ENCODE measurements at places on chromosomes 12 and 14.

GRCh38 chr12:57637364-57637763 lies 4.4 kb upstream of the B4GALNT1 start:
- no peak for DNase-seq

DNA sequence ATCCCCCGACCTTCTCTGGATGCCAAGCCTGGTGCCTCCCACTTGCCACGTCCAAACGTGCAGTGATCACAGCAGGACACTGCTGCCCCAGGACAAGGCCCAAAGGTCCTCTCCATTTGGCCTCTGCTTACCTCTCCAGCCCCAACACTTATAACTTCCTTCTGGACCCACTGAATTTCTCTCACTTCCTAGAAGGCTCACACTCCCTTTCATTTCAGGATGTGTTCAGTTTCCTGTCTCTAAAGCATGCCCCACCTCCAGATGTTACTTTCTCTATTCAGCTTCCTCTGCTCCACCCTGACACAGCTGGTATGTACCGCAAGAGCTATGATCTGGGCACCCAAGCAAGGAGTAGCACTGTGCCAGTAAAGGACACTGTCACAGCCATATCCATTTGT lies 33.0 kb downstream of the CDKL1 start:
- DNase-seq = no peak

DNA sequence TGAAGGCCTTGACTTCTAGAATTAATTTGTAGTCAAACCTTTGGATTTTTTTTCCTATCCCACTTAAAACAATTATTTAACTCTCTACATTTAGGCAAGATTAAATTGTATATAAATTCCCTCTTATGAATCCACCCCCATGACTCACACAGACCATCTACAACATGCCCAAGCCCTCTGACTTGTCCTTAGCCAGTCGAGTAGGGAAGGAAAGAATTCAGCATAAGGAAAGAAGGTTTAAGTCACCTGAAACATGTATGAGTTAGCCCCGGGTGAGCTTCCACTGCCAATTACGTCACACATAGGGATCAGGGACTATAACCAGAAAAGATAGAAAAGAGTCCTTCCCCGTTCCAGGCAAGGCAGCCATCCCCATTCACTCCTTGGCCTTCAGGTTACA lies 14.9 kb upstream of the RESF1 start:
- DNase-seq = no peak

DNA sequence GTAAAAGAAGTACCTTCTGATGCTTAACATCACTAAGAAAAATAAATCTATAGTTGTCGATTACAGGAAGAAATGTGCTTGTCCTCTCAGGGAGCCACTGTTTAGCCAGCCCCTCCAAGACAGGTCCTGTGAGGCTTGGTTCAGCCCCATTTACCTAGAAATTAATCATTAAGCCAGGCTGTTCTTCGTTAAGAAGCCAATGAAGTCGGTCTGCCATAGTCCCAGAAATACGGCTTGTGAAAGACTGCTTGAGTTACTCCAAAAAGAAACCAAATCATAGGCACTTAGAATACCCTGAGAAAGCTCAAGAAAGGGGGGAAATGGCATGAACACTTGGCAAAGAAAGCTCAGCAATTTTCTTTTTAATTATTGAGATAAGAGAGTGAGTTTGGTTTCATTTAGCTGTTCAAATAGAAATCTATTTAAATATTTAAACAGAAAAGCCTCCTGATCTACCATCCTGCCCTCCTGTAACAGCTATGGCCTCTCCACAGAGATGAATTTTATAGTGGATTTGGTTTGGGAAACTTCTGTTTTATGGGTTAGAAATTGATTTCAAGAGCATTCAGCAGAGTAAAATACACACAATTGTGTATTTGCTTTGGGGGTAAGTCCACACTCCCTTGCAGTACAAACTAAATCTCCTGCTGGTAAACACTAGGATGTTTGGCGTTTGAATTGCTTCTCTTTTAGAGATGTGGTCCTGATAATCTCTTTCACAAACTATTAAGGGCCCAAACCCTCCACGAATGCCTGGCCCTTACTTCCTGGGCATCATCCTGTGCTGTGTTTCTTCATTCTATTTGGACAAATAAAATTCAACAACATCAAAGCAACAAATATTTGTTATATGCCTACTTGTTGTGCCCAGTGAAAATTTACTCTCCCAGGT lies 234.4 kb downstream of the SEC23A start:
- DNase-seq = peak; percentile 50

- no peak for DNase-seq
Observed at GRCh38 chr12:80282761-80283160, 161.3 kb upstream of the PTPRQ start.

Measured in left renal pelvis (tissue), 4 donors.